Mesendoderm (in vitro differentiated cells): ENCODE measurements at places on chromosomes 2 and 18.

- no peak for DNase-seq
- H3K4me3 ChIP-seq = no peak overlapping the region
- H3K4me1 ChIP-seq = no peaks in the 10 kb centered on the region
- no peak overlapping the region for H3K27ac ChIP-seq
- no peaks in the 10 kb centered on the region for H3K36me3 ChIP-seq
- H3K27me3 ChIP-seq = no peaks in the 10 kb centered on the region
Observed at GRCh38 chr2:121828281-121828731, 72.9 kb downstream of the TSN start.

DNA sequence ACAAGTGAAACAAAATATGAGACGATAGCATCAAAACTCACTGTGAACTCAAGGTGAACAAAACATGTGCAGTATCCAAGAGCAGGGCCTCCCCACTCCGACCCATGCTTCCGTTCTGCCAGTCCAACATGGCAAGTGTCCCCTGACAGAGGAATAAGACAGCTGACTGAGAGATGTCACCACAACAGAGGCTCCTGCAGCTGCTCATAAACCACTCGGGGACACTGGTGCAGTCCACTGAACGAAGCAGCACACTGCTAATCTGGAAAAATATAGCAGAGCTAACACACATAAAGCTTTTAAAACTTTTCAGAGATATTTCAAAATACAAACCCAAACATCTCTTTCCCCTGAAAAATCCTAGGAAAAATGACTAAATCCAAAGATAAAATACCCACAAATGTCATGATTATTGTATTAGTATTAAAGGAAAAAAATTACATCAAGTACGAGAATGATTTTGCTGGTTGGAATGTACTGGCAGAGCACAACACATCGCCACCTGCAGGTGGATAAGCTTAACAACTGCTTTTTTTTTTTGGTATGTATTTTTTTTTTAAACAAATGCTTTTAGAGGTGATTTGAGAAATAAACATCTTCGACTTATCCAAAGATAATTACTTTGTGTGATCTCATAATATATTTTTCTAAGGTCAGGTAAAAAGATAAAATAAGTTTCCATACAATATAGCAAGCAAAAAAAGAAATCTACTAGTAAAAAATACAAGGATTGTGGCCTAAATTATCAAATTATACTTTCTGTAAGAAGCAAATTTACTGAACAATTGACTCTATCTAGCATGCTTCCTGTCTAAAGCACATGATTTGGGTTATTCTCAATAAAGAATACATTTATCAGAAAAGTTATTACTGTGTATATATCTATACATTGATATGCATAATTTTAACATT, 18.6 kb downstream of the THADA start:
- no peaks in the 10 kb centered on the region for H3K27me3 ChIP-seq
- peak; percentile 56 for DNase-seq
- no peak overlapping the region for H3K27ac ChIP-seq
- peaks cover 2% of the 10 kb centered on the region for H3K36me3 ChIP-seq

DNA sequence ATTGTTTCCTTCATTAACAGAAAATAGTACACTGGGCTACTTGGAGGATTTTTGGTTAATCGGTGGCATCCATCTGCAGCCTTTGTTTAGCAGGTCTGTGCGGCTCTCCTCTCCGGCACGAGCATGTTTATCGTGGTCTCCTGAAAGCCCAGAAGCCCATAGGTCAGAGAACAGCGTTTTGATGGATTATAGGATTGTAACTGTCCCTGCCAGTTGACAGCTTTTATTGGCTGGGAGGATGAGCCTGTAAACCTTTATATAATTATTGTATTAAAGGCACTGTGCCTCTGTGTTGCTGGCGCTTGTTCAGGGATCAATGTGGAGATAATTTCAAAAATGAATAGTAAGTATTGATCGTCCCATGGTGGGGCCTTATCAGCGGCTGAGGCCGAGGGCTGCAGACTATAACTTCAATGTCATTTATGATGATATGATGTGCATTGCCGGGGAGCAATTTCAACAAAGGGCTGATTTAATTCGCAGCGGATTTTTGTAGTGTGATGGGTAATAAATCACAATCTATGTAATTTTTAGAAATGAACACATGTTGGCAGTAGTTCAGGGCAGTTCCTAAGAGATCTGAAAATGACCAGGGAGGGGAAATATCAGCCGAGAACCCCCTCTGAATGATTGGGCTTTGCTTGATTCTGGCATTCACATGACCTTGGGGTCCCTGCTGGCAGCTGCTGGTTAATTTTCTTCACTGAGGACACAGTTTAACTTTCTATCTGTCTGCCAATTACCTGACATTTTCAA, 736.1 kb downstream of the GALR1 start:
- no peaks in the 10 kb centered on the region for H3K36me3 ChIP-seq
- no peaks in the 10 kb centered on the region for H3K27me3 ChIP-seq
- H3K27ac ChIP-seq = no peak overlapping the region
- no peak for DNase-seq
- H3K4me1 ChIP-seq = no peaks in the 10 kb centered on the region

- peak; percentile 71 for DNase-seq
- no peaks in the 10 kb centered on the region for H3K4me1 ChIP-seq
- H3K27ac ChIP-seq = no peak overlapping the region
- no peaks in the 10 kb centered on the region for H3K36me3 ChIP-seq
Observed at GRCh38 chr2:16774091-16774490, 108.5 kb upstream of the CYRIA start.

DNA sequence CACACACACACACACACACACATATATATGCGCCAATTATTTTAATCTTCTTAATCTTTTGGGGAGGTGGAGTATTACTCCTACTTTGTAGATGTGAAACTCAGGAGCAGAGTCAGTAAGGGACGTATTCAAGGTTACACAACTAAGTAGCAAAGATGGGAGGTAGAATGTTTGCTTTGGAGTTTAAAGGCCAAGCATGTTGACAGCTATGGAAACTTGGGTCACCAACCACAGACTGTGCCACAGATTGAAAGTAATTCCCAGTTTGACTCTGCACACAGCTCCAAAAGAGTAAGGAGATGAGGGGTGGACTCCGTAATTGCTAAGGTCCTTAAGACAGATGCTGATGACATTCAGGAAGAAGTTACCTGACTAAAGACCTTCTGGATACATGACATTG, 124.8 kb upstream of the ITGB6 start:
- no peak for DNase-seq
- H3K4me3 ChIP-seq = no peak overlapping the region
- no peaks in the 10 kb centered on the region for H3K36me3 ChIP-seq
- peaks cover 10% of the 10 kb centered on the region for H3K4me1 ChIP-seq

DNA sequence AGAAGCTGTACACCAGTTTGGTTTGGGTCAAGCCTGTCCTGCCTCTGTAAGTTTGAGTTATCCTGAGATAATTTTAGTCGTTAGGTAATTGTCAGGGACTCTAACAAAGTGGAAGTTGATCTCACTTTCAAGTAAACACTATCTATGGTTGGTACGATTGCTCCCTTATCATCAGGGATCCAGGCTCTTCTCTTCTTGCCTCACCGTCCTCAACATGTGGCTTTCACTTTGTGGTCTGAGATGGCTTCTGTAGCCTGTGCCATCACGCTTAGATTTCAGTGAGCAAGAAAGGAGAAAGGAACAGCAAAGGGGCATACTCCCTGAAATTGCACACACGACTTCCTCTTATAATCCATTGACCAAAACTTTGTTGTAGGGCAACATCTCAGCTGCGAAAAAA, 115.6 kb downstream of the CTAGE1 start:
- H3K36me3 ChIP-seq = no peaks in the 10 kb centered on the region
- no peak for DNase-seq
- H3K27me3 ChIP-seq = no peaks in the 10 kb centered on the region
- no peak overlapping the region for H3K4me3 ChIP-seq
